ENCODE measurements at places on chromosomes 12 and 14.

DNA sequence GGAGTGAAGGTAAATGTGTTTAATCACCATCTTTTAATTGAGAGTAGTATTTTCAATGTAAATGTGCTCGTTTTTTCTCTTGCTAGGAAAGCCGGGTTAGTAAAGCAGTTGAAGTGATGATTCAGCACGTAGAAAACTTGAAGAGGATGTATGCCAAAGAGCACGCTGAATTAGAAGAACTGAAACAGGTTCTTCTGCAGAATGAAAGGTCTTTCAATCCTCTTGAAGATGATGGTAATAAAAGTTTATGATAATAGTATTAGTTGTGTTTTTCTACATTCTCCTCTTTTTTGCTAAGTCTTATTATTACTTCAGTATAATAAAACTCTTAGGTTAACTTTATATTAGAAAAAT, 93.9 kb downstream of the DNAI7 start:
- DNase-seq = no peak

DNA sequence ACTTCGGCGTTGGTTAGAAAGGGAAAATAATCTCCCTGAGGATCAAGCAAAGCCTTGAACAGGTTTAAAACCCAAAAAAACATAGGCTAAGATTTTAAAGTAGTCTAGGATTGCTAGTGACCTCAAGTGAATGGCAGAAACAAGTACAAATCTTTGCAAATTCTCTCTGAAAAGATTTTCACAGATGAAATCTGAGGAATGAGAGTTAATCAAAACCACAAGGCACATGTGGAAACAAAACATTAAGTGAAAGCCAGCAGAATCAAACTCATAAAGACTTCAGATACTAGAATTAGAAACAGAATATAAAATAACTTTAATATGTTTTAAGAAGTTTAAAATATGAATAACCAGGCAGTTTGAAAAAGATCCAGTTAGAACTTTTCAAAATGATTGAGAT, 52.2 kb upstream of the CFL2 start:
- DNase-seq = no peak

GRCh38 chr14:55388160-55388559, 23.5 kb downstream of the ATG14 start:
- DNase-seq = no peak

- DNase-seq = peak; percentile 89
Measured at GRCh38 chr14:33676135-33676566, 274.7 kb downstream of the EGLN3 start.

- no peak for DNase-seq
Measured at GRCh38 chr12:11460343-11461023, 65.1 kb upstream of the PRB2 start.

DNA sequence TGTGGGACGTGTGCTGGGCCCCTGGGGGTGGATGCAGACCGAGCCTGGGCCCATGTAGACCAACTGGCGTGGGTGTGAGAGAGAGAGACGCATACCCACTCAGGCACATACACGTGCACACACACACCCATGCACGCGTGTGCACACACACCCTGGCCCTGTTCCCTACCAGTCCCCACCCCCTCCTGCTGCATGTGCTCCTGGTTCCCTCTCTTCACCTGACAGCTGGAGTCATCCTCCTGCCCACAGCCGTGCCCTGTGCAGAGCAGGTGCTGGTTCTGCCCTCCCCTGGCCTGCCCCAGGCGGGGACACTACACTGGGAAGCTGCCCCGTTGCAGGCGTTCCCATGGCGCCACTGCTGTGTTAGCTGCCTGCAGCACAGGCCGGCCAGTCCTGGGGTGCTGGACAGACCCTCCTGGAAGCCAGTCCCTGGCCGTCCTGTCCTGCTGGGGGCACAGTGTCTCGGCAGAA, 18.5 kb downstream of the PACS2 start:
- DNase-seq = peak; percentile 18

GRCh38 chr12:47818007-47818376, 1.7 kb downstream of the HDAC7 start:
- DNase-seq = no peak

- no peak for DNase-seq
Measured at GRCh38 chr12:3751151-3752095, 1.5 kb downstream of the CRACR2A start.

GRCh38 chr12:42607584-42608058, 18.1 kb upstream of the PRICKLE1 start:
- DNase-seq = no peak

GRCh38 chr12:27635349-27635972, 60.8 kb upstream of the REP15 start:
- no peak for DNase-seq

DNA sequence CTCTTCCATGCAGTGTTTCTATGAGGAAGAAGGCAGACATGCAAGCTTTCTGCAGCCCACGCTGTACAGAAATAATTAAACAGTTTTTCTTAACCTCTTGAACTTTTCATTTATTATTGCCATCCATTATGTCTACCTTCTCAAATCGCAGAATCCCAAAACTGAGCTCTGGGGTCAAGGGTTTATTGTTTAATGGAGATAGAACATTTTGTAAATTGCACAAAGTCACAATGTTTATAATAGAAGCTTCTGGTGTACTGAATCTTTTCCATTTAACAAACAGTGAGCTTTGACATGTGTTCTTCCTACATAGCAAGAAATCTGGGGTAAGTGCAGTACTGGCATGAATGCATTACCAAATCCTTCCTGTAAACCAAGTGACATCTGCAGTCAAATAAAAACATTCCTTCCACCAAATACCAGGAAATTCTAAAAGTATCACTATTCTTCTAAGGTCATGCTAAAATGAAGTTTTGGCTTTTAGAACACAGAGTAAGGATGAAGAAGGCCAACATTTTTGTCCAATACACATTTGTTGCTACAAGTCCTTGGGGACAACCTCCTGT, 385.3 kb upstream of the DDHD1 start:
- no peak for DNase-seq

- DNase-seq = peak; percentile 80
Measured at GRCh38 chr12:69284131-69284530, 44.8 kb downstream of the CPSF6 start.

GRCh38 chr14:96385385-96385784, 6.5 kb upstream of the AK7 start:
- no peak for DNase-seq

DNA sequence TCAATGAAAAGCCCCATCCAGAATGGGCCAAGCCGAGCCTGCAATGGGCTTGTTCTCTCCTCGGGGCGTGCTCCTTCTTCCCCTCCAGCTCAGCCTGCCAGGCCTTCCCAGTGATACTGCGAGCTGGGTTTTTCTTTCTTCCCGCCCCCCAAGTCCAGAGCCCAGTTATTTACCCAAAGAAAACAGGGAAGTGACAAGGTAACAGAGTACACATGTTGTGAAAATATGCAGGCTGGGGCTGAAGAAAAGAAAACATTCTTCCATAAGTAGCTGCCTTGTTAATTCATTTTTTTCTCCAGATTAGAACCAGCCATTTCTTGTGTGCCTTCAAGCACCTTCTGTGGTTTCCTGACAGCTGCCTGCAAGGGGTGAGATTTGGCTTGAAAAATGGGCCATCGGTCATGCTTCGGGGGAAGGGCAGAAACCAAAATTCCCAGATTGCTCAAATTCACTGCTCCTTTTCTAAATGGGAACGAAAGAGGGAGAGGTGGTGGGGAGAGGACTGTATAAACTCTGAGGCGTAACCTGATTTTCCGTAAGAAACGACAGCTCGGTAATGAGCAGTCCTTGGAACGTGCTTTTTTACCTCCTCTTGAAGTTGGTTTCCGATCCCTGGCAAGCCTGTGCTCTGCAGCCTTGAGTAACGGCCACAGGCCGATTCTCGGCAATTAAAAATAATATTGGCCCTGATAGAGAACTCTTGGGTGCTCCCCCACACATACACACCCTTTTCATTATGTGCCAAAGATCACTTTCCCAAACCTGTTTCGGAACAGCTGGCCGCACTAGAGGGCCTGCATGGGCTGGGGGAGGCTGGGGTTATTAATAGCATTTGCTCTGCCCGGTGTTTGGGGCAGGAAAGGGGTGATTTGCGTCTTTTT, 229.4 kb downstream of the ZFP36L1 start:
- no peak for DNase-seq

- peak; percentile 66 for DNase-seq
Measured at GRCh38 chr12:12533238-12533829, 29.3 kb downstream of the DUSP16 start.

DNA sequence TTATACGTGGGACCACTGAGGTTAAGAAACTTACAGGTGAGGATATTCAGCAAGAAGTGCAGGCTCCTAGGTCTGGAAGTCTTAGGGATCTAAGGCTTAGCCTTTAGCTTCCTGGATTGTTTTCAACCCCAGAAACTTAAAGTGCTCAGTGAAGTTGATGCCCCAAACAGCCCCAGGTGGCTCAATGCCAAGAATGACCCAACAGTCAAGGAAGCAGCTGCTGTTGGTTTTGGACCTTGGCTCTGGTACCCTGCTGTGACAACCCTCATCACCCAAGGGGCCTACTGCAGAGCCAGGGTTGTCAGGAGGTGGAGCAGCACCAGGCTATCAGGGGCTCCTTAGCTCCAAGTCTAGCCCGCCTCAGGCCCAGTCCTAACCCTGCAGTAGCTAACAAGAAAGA, 36.8 kb downstream of the VDR start:
- DNase-seq = no peak

GRCh38 chr12:49671031-49671765, 36.0 kb downstream of the FMNL3 start:
- no peak for DNase-seq

GRCh38 chr12:57476162-57476992, 3.3 kb downstream of the ARHGAP9 start:
- no peak for DNase-seq

DNA sequence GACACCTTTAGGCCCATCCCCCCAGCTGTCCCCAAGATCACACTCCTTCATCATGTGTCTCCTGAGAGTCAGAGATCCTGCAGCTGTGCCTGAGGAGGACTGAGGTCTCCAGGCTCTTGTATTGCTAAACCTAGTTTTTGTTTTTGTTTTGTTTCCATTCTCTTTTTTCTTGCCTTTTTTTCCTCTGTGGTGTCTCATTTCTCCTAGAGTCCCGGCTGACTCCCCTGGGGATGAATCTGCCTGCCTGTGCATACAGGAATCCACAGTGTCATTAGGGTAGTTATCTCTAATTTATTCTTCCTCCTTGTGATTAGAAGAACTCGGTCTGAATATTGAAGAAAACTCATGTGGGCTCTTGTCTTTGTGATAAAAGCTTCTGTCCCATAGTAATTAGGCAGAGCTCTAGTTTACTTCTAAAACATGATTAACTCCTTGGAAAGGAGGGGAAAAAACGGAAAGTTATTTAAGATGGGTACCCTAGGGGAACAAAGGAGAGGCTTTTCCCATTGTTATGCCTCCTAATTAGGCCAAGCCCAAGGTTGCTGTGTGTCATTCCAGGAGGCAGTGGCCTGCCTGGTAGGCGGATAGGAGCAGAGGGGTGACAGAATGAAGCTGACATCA, 343.2 kb downstream of the ZFP36L1 start:
- no peak for DNase-seq

- peak; percentile 55 for DNase-seq
Measured at GRCh38 chr12:6235499-6235898, 35.3 kb downstream of the CD9 start.

- DNase-seq = peak; percentile 79
Measured at GRCh38 chr14:24058260-24058950, 6.6 kb downstream of the CARMIL3 start.

DNA sequence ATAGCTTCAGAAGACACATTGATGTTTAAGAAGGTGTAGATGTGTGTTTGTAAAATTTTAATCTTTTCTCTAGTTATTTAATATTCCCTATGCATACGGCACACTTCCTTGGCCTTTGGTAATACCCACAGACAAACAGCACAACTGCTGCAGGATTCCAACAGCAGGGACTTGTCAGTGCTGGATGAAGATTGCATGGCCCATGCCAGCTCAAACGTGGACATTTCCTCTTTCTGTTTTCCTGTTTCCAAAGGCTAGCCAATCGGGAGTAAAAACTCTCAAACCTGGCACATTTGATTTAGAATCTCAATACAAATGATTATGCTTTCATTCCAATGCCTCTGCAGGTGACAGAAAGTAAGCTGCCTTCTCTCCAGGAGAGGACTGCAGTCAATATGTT, 22.5 kb upstream of the PDE3A start:
- DNase-seq = no peak

DNA sequence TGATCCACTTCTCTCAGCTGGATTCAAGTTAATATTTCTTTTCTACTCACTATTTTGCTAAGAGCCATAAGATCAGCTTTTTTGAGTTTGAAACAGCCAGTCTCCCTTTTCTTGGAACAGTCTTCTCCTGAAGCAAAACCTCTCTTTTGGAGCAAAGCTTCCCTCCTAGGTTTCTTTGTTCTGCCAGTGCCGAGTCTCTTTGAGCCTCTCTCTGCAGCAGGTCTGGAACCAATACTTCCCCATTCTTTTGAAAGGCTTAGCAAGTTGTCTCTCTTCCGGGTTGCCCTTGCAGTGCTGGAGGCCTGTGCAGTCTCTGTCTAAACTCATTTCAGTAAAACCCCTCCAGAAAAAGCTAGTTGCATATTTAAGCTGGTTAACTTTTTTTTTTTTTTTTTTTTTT, 454.8 kb downstream of the NOVA1 start:
- no peak for DNase-seq

DNA sequence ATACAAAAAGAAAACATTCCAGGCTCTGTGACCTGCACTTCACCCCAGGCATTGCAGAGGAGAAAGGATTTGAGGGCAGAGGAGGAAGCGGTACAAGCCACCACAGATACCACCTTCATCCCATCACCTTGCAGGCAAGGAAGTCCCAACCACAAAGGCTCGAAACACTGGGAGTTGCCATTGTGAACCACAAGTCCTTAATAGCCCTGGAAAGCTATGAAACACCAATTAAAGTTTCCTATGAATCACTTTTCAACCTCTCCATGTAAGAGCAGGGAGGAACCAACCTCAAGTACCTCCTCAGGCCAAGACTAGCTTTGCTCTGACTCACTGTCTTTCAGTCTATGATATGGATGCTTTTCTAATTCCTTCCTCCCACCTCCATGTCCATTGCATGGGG, 27.0 kb downstream of the MAP3K9 start:
- no peak for DNase-seq

DNA sequence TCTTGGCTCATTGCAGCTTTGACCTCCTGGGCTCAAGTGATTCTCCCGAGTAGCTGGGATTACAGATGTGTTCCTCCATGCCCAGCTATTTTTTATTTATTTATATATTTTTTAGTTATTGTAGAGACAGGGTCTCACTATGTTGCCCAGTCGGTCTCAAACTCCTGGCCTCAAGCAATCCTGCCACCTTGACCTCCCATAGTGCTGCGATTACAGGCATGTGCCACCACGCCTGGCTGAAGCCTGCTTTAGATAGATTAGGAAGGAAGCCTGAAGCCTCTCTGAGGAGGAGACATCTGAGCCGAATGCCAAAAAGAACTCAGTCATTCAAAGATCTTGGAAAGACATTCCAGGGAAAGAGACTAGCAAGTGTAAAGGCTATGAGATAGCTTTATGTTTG, 10.2 kb downstream of the INHBC start:
- DNase-seq = no peak

DNA sequence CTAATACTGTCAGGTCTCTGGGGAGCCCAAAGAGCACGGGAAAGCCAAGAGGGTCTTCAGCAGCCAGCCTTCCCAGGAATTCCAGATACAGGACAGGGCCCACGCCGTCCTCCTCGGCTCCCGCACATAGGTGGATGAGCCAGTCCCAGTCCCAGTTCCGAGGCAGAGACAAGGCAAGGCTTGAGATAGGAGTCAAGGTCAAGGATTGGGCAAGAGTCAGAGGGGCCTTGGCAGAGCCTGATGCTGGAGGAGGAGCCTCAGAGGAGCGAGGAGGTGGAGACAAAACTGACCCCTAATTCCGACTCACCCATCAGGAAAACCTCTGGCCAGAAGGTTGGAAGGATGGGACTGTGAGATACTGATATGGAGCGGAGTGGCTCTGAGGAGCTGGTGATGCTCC, 21.0 kb downstream of the KRT80 start:
- no peak for DNase-seq

- peak; percentile 38 for DNase-seq
Measured at GRCh38 chr12:42372154-42372791, 46.3 kb downstream of the PPHLN1 start.

Data from BE2C (cell line).